ENCODE measurements at places on chromosomes 7 and 10.

DNA sequence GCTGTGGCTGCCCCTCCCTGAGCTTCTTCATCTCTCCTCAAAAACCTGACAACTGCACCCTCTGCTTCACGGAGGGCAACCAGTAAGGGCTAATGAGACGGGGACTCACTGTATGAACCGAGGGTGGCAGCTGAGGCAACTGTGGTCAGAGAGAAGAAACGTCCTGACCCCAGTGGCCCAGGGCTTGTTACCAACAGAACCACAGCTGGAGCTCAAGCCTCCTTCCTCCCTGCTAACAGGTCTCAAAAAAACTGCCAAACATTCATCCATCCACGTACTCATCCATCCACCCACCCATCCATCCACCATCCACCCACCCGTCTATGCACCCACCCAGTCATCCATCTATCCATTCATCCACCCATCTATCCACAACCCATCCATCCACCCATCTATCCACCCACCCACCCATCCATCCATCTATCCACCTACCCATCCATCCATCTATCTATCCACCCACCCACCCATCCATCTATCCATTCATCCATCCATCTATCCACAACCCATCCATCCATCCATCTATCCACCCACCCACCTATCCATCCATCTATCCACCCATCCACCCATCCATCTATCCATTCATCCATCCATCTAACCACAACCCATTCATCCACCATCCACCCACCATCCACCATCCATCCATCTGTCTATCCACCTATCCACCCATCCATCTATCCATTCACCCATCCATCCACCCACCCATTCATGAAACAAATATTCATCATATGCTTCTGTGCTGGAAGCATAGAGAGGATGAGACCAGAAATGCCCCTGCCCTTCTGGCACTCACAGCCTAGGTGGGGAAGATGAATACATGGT is 111.7 kb downstream of the PDGFA start:
- H3K27me3 ChIP-seq: no peaks in the 10 kb centered on the region
- no peak overlapping the region for H3K4me3 ChIP-seq
- no peaks in the 10 kb centered on the region for H3K4me1 ChIP-seq
- H3K27ac ChIP-seq: no peak overlapping the region
- DNase-seq: no peak

DNA sequence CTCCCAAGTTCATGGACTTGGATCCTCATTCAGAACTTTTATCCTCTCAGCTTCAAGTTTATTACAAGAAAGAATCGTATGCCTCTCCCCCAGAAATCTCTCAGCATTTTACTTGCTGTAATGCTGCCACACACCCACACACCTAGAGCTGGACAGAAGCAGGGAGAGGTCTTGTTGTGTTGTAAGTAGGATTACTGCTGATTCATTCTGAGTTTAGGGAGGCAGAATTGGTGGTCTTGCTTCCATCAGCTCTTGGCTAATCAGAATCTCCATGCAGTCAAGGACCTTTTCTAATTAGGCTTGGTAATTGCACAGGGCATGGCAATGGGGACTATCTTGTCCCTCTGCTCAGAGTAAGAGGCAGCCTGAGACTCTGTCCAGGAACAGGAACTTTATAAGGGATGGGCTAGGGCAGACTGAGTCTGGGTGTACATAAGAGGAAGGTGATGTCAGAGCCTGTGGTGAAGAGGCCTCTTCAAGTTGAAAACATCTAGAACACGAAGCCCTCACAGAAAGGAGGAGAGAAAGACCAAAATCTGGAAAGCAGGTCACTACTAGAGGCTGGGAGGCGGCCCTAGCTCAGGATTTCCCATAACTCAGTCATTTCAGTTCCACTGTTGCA is 7.0 kb upstream of the PTPRE start:
- no peak overlapping the region for H3K4me3 ChIP-seq
- no peak for DNase-seq
- H3K27ac ChIP-seq: no peak overlapping the region
- no peaks in the 10 kb centered on the region for H3K4me1 ChIP-seq
- no peaks in the 10 kb centered on the region for H3K27me3 ChIP-seq

GRCh38 chr10:79354615-79355014 is 7.3 kb downstream of the PPIF start:
- peaks cover 2% of the 10 kb centered on the region for H3K4me1 ChIP-seq
- no peak overlapping the region for H3K27ac ChIP-seq
- H3K4me3 ChIP-seq: no peak overlapping the region
- DNase-seq: no peak
- H3K36me3 ChIP-seq: peaks cover 34% of the 10 kb centered on the region
- no peaks in the 10 kb centered on the region for H3K27me3 ChIP-seq

DNA sequence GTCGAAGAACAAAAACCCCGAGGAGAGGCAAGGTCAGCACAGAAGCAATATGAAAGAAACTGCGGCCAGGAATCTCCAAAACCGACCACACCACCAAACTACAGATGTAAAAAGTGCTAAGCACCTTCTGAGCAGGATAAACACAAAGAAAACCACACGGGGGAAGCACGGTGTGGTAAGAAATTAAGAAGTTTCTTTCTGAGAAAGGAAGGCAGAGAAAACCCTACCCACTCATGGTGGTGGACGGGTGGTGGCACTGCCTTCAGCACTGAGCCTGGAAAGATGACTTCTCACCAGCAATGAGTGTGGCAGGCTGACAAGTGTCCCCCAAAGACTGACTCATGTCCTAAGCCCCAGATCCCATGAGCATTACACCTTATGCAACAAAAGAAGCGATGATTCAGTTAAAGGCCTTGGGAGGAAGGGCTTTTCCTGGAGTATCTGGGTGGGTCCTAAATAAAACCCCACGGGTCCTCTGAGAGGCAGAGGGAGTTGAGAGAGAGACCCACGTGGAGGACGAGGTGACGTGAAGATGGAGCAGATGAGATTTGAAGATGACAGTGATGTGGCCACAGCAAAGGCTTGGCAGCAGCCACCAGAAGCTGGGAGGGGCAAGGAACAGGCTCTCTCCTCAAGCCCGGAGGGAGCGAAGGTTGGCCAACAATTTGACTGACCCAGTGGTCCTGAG is 124.9 kb downstream of the DLG5 start:
- no peak for DNase-seq
- H3K27me3 ChIP-seq: no peaks in the 10 kb centered on the region
- H3K27ac ChIP-seq: no peak overlapping the region

DNA sequence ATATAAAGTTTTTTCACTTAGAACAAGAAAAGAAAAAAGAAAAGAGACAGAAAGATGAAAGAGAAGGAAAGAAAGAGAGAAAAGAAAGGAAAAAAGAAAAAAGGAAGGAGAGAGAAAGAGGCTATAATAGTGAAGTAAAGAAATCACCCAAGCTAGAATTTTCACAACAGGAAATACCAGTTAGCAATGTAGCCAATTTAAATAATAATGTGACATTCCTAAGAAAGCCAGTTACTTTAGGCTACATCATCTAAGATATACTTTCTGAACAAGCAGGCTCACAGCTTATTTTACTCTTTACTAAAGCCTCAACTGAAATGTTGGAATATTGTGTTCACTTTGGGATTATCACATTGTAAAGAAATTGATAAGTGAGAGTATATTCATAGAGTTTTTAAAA is 53.6 kb downstream of the GPR37 start:
- H3K36me3 ChIP-seq: no peaks in the 10 kb centered on the region
- H3K27ac ChIP-seq: no peak overlapping the region
- no peak overlapping the region for H3K4me3 ChIP-seq
- no peak for DNase-seq

GRCh38 chr10:102479651-102480050 is 22.9 kb downstream of the ACTR1A start:
- no peaks in the 10 kb centered on the region for H3K27me3 ChIP-seq
- no peak overlapping the region for H3K4me3 ChIP-seq
- DNase-seq: no peak
- no peak overlapping the region for H3K27ac ChIP-seq
- H3K36me3 ChIP-seq: peaks cover 40% of the 10 kb centered on the region
- peaks cover 14% of the 10 kb centered on the region for H3K4me1 ChIP-seq

DNA sequence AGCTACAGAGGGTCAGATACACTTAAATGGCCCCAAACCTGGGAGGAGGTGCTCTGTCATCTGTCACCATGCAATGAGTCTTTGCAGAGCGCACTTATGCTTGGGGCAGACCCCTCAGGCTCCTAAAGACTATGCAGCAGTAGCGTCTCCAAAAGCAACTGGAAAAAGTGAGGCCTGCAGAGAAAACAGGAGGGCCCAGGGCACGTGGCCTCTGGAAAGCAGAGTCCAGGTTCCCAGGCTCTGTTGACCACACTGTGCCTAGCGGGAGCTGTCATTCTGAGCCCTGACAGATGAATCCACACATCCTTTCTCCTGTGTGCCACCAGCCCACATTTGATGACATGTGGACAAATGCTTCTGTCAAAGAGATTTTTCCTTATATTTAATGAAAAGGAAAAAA is 66.4 kb downstream of the MINDY4 start:
- no peak for DNase-seq
- H3K4me3 ChIP-seq: no peak overlapping the region
- no peaks in the 10 kb centered on the region for H3K36me3 ChIP-seq
- no peaks in the 10 kb centered on the region for H3K27me3 ChIP-seq

DNA sequence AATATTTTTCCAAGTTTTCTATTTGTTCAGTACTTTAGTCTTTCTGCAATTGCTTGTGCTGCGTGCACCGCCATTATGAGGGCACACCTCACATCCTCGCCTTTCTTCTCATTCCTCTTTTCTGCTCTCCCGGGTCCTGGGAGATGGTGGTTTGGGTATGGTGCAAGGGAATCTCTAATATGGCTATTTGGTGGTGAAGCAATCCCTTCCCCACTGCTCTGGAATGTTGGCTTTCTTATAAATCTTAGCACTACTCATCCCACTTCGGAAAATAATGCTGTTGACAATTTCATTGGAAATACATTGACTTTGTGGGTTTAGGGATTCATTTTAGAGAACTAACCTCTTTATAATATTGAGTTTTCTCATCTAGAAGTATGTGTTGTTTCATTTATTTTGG is 1.9 kb upstream of the GCK start:
- no peaks in the 10 kb centered on the region for H3K36me3 ChIP-seq
- H3K27ac ChIP-seq: no peak overlapping the region
- no peaks in the 10 kb centered on the region for H3K27me3 ChIP-seq

DNA sequence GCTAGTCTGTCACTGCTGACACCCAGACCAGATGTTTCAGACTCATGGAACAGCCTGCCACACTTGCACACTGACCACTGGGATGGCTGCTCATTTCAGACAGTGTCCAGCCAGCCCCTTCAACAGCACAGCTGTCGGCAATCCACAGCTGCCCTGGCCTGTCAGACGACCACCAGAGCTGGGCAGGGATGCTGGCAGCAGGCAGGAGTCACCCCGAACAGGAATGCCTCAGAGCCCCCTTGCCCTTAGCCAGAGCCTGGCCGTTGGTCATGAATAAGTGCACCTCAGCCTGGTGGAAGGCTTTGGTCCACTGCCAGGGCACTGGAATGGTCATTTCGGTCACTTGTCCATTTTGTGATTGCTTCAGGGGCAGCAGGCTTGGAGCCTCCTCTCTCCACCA is 149.6 kb upstream of the TCERG1L start:
- no peaks in the 10 kb centered on the region for H3K4me1 ChIP-seq
- H3K27ac ChIP-seq: no peak overlapping the region
- no peak overlapping the region for H3K4me3 ChIP-seq
- DNase-seq: no peak
- H3K36me3 ChIP-seq: no peaks in the 10 kb centered on the region
- no peaks in the 10 kb centered on the region for H3K27me3 ChIP-seq

DNA sequence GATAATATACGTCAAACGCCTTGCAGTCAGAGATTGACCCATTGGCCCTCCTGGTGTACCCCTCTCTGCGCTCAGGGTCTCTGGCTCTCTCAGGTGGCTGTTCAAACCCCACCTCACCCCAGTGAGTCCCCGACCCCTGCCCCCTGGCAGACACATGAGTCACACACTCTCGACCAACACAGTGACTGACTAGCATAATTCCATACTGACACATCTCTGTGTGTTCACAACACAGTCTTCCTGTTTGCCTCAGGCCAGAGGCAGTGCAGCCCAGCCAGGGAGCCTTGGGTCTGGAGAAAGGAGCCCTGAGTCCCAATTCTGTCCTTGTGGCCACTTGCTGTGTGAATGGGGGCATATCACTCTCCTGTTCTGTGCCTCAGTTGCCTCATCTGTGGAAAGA is 40.1 kb downstream of the PALD1 start:
- DNase-seq: no peak
- H3K27me3 ChIP-seq: no peaks in the 10 kb centered on the region
- no peak overlapping the region for H3K27ac ChIP-seq

DNA sequence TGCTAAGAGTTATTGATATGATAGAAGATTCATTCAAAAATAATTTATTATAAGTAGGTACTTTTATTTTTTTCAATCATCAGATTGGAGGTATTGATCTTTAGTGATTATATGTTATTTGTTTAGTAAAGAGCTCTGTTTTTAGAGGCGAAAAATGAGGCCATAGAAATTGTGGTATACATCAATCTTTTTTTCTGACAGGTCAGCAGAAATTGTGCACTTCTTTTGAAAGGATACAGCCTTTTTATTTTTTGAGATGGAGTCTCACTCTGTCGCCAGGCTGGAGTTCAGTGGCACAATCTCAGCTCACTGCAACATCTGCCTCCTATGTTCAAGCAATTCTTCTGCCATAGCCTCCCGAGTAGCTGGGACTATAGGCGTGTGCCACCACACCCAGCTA is 292.1 kb downstream of the BAMBI start:
- H3K4me3 ChIP-seq: no peak overlapping the region
- no peaks in the 10 kb centered on the region for H3K4me1 ChIP-seq
- DNase-seq: no peak
- no peaks in the 10 kb centered on the region for H3K27me3 ChIP-seq
- H3K27ac ChIP-seq: no peak overlapping the region

DNA sequence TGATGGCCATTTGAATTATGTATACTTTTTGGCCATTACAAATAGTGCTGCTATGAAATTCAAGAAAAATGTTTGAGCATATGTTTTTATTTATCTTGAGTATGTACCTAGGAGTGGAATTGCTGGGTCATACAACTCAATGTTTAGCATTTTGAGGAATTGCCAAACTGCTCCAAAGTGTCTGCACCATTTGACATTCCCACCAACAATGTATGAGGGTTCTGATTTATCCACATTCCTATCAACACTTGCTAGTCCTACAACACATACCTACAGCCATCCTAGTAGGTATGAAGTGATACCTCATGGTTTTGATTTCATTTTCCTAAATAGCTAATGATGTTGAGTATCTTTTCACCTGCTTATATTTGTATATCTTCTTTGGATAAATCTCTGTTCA is 165.5 kb downstream of the NOC3L start:
- H3K27me3 ChIP-seq: no peaks in the 10 kb centered on the region
- H3K4me3 ChIP-seq: no peak overlapping the region
- no peak for DNase-seq
- no peak overlapping the region for H3K27ac ChIP-seq
- no peaks in the 10 kb centered on the region for H3K4me1 ChIP-seq

DNA sequence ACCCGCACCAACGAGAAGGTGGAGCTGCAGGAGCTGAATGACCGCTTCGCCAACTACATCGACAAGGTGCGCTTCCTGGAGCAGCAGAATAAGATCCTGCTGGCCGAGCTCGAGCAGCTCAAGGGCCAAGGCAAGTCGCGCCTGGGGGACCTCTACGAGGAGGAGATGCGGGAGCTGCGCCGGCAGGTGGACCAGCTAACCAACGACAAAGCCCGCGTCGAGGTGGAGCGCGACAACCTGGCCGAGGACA is 1.6 kb downstream of the VIM start:
- H3K36me3 ChIP-seq: peaks cover 20% of the 10 kb centered on the region
- no peaks in the 10 kb centered on the region for H3K27me3 ChIP-seq
- DNase-seq: no peak
- H3K4me3 ChIP-seq: peak overlapping the region; percentile 95
- peaks cover 66% of the 10 kb centered on the region for H3K4me1 ChIP-seq

- no peak overlapping the region for H3K4me3 ChIP-seq
- no peaks in the 10 kb centered on the region for H3K4me1 ChIP-seq
- H3K27ac ChIP-seq: no peak overlapping the region
Observed at GRCh38 chr10:58725901-58726300, 213.2 kb downstream of the BICC1 start.
